ENCODE measurements at places on chromosomes 7 and 10.

DNA sequence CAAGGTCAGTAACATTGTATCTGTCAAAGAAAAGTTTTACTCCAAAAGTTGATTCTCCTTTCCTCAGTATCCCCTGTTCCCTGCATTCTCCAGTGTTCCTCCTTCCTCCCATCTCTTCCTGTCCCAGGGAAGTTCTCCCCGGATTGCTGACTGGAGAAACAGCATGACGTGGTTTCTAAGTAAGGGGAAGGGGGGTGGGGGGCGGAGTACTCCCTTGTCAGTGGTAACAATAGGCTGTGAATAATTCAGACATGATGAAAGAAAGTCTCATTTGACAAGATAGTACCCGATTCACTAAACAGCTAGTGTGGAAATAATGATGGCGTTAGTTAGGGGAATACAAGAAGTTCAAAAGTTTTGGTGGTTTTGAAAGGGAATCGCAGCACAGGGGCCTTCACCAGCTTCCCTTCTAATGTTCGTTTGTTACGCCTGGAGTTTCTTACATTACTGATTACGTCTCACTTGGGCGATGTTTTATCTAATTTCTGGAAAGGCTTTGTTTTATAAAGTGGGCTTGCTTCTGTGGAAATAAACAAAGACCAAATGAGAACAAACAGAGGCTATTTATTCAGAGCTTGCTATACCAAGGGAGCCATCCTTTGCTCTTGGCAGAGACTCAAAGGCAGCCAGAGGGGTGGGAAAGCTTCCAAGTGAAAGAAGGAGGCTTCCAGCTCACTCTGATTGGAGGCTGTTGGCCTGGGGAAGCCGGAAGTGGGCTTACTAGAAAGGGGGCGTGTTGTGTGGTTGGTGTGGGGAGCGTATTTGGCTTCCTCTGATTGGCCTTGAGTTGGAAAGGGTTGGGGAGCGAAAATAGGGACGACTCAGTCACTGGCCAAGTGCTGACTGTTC, 453.7 kb downstream of the SDK1 start:
- DNase-seq = no peak

GRCh38 chr7:55970561-55970960, 6.2 kb downstream of the NIPSNAP2 start:
- no peak for DNase-seq

- DNase-seq = no peak
Observed at GRCh38 chr10:804787-805619, 115.5 kb upstream of the DIP2C start.

GRCh38 chr7:127918130-127918529, 113.1 kb downstream of the LRRC4 start:
- DNase-seq = no peak

GRCh38 chr7:88212918-88213317, 6.9 kb downstream of the SRI start:
- DNase-seq = no peak

DNA sequence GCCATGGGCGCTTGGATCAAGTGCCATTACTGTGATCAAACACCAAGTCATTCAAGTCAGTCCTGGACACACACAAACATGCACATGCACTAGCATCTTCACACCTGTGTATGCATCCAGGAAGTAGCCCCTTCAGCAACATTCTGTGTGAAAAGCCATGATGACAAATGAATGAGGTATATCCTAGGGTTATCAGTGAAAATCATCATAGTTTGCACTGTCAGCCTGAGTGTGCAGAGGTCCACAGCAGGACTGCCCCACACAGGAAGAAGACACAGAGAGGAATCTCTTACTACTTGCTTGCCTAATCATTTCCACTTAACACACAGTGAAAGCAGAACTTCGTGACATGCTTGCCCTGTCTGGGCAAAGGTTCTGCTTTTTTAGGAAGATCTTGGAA, 184.0 kb upstream of the ADO start:
- no peak for DNase-seq

All from ascending aorta (tissue), 2 donors.